ENCODE measurements at places on chromosomes 6 and 20.

DNA sequence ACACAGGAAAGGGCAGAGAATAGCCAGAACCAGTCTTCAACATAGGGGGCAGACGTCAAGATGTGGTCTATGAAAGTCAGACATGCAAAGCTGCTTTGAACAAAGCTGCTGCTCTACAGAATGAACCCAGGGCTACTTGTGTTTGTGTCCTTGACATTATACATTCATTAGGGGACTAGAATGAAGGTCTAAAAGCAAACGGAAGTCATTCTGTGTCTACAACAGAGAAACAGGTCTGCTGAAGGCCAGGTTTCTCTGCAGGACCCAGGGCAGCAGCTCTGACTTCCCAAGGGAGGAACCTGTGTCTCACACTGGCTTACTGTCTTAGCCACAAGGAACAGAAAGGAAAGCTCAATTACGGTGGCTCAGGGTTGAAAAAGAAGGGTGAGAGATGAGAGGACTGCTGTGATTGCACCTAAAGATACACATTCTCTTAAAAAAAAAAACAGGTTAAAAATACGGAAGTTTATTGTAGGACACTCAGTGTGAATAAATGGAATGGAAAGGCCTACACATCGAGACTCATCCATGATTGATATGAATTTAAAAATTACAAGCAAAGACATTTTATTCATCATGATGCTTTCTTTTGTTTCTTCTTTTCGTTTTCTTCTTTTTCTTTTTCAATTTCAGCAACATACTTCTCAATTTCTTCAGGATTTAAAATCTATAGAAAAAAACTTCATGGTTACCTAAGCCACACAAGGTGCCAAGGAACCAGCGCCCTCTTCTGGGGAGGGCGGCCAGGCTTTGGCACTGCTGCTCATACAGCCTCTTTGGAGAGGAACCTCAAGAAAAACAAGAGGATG is 6.7 kb downstream of the PSMA7 start:
- peak; percentile 44 for DNase-seq

DNA sequence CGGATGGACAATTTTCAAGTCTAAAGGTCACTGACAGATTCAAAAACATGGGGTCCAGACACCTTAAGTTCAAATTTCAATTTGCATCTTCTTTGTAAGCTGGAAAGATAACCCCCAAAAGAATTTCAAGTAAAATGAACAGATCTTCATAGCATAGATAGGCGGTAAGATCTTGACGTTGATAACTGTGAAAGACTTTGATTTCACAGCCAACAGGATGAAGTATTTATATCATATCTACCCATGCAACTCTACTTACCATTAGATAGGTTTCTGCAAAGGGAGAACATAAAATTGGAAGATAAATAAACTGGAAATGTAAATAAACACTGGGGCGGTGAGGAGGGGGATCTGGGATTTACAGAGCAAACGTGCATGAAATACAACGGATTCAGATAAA is 137.8 kb downstream of the IPCEF1 start:
- no peak for DNase-seq

GRCh38 chr6:143397227-143398222 is 53.0 kb downstream of the ADAT2 start:
- no peak for DNase-seq

GRCh38 chr20:3371754-3372153 is 35.7 kb downstream of the DNAAF9 start:
- DNase-seq = no peak

DNA sequence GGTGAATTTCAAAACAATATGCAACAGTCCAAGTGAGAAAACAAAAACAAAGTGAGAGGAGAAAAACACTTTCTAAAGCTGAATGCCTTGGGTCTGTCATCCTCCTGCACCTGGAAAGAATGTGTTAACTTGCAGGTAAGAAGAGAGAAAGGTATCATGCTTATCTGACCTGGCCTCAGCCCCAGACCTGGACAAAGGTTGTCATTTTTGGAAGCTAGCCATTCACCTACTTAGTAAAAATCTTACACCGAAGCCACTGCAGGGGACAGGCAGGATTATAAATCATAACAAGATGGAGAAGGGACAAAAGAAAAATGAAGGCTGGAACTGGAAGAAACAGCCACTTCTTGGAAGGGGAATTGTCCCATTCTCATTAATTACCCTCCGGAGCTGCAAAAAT is 69.4 kb downstream of the GFOD1 start:
- DNase-seq = no peak

DNA sequence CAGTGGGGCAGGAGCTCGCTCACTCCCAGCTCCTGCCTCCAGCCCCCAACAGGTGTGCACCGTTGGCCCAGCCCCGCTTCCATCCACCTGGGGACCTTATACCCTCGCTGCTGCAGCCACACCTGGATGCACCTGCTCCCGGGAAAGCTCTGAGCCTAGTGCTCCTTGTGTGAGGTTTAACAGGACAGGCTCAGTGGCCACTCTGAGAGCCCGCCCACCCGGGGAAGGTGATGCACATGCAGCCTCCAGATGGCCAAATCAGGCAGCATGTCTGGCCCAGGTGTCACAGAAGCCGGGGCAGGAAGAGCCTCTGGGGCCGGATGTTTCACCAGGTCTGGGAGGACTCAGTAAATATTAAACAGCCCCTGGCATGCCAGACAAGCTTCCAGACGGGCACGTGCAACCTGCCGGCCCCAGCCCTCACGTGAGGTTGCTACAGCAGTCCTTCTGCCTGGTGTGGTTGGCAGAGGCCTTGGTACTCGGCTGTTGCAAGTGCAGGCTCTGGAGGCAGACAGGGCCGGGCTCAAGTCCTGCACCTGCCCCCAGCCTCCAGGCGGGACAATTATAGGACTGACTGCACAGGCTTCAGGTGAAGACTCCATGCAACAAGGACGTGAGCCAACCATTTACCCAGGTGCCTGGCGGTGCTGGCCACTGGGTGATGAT is 66.9 kb downstream of the RIPOR3 start:
- no peak for DNase-seq

DNA sequence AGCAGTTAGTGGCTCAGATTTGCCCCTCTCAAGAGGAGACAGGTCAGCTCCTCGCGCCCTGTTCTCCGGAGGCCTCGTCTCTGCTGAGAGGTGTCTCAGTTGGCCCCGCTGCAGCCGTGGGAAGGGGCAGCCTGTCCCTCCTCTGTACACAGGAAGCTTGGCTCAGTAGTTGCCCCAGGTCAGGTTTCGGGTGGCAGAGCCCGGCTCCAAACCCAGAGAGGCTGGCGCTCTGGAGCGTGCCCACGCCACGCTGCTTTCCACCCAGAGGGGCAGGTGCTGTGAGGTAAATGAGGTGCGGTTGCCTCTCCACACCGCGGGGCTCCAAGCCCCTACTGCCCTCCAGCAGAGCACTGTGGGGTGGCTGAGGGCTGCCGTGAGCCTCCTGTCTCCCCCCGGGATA is 16.0 kb downstream of the DYNLT1 start:
- DNase-seq = no peak

- no peak for DNase-seq
Measured at GRCh38 chr6:139256087-139256486, 35.7 kb downstream of the TXLNB start.

GRCh38 chr20:32523613-32524213 is 61.4 kb downstream of the NOL4L start:
- DNase-seq = no peak

DNA sequence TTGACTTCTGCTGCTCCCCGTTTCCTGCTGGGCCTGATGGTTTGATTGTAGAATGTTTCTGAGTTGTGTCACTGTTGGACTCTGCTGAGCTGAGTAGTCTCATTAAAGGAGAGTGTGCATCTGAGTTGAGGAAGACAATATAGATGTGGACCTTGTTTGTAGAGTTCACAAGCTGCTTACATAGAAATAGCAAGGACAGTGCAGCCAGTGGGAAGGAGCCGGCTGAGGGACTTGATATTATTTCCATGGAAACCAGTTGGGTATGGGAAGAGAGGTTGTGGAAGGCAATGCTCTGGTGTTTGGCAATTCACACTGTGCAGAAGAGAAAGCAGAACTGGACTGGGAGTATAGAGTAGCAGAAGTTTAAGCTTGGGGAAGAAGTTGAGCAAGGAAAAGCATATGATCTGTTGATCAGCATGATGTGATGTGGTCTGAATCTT is 14.8 kb downstream of the IGF2R start:
- no peak for DNase-seq

DNA sequence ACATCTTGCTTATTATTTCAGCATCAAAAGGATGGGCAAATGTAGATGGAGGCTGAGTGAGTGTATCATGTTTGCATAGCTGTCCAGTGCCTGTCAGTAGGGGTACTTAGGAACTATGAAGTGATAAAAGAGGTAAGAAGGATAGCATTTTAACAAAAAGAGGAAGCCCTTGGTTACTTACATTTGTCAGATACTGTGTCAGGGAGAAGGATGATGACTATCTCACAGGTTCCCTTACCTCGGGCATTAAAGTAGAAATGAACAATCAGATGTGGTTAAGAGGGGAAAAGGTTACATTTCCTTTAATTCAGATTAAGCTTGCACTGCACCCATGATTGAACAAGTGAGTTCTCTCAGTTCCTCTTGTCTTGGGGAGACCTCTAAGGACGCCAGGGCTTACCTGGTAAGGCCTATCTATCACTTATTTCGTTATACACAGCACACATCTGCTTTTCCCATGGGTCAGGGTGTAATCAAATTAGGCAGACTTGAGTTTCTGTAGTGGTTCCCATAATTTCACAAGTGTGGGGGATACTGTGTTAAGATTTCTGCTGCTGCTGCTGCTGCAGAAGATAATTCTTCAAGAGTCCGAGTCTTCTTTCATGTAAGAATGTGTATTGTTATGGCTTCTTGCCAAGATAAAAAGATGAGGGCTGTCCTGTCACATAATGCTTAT is 4.5 kb downstream of the FOXO3 start:
- DNase-seq = no peak

- DNase-seq = no peak
Measured at GRCh38 chr6:551405-551804, 105.5 kb downstream of the HUS1B start.

GRCh38 chr20:407133-407952 is 756 bp upstream of the RBCK1 start:
- peak; percentile 87 for DNase-seq

GRCh38 chr20:3014662-3015061 is 28.8 kb upstream of the GNRH2 start:
- no peak for DNase-seq

DNA sequence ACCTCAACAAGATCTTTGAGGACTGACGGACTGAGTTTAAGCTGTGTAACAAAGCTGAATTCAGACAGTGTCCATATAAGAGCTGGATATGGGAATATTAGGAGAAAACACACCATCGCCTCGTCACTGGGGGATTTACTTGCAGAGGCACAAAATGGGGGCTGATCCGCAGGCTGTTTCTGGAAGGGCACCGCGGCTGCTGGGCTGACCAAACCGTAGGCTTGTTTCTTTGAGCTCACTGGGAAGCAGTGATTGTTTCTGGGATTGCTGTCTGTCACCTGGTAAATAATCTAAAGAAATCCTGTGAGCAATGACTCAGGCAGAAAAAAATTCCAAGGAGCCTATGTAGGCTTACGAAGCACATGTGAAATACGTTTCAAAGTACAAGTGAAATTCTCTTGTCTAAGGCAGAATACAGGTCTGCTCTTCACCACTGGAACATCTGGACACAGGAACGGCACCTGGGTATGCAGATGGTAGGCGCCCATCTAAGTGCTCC is 63.9 kb upstream of the MPC1 start:
- DNase-seq = no peak

- DNase-seq = no peak
Measured at GRCh38 chr6:72669324-72669723, 47.5 kb downstream of the KCNQ5 start.

GRCh38 chr6:90199900-90200299 is 96.7 kb downstream of the BACH2 start:
- no peak for DNase-seq

- no peak for DNase-seq
Measured at GRCh38 chr20:53897884-53898555, 172.4 kb downstream of the BCAS1 start.

- no peak for DNase-seq
Measured at GRCh38 chr6:130148181-130148580, 74.6 kb downstream of the SAMD3 start.

- no peak for DNase-seq
Measured at GRCh38 chr6:146434732-146435390, 108.8 kb upstream of the RAB32 start.

- no peak for DNase-seq
Measured at GRCh38 chr6:119844387-119844786, 494.8 kb upstream of the MAN1A1 start.

- DNase-seq = no peak
Measured at GRCh38 chr20:2986466-2986865, 57.0 kb upstream of the GNRH2 start.

DNA sequence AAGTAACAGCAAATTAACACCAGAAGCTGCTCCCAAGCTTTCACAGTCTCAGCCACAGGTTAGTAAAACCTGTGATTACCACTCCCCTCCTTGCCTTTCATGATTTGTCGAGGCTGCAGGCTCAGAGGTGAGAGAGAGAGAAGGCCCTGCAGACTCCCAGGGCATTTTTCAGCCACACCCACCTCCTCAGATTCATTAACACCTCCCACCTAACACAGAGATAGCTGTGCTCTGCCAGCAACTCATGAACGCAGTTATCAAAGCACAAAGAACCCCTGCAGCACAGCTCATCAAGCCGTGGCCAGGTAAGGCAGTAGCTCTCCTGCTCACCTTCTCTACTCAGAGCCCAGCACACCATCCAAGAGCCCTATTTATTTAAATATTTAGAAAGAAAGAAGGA is 27.1 kb downstream of the F13A1 start:
- no peak for DNase-seq

DNA sequence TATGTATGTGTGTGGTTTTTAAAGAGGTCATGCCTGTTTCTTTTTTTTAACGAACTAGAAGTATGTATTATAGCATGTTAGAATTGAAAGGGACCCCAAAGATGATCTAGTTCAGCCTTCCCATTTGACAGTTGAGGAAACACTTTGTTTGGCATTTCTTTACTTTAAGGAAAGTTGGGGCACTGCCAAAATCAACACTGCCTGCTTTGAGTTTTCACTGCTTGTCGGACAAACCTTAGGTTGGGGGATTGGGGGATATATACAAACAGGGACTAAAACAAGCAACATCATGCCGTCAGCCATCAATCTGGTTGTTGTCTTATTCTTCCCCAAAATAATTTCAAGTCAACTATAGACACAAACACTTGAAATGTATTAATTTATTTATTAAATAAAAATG is 14.1 kb upstream of the CALHM6 start:
- no peak for DNase-seq

DNA sequence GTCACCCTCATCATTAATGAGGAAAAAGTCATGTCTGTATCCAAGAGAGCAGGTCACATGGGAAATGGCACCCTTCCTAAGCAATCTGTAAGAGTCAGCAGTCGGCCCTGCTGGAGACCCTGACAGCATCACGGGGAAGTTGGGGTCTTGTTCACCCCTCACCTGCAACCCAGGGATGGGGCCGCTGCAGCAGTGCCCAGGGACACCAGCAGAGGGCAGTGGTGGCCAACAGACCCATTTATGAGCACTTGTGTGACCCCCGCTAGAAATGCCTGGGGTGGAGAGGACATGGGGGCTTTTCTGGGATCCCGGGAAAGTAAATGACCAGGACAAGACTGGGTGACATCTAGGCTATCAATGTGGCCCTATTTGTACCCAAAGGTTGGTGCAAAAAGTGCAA is 35.9 kb downstream of the ANKRD60 start:
- DNase-seq = no peak

- DNase-seq = no peak
Measured at GRCh38 chr6:143545976-143546547, 34.5 kb upstream of the FUCA2 start.

- DNase-seq = no peak
Measured at GRCh38 chr20:34713194-34713943, 9.2 kb downstream of the TP53INP2 start.

- DNase-seq = no peak
Measured at GRCh38 chr6:126054258-126054702, 67.9 kb downstream of the TRMT11 start.

GRCh38 chr6:156694679-156695078 is 82.5 kb upstream of the ARID1B start:
- DNase-seq = no peak
